Immature natural killer cell (primary cell): ENCODE measurements at places on chromosomes 4 and X.

GRCh38 chrX:153649178-153649914 lies 2.3 kb downstream of the DUSP9 start:
- peak; percentile 17 for DNase-seq

DNA sequence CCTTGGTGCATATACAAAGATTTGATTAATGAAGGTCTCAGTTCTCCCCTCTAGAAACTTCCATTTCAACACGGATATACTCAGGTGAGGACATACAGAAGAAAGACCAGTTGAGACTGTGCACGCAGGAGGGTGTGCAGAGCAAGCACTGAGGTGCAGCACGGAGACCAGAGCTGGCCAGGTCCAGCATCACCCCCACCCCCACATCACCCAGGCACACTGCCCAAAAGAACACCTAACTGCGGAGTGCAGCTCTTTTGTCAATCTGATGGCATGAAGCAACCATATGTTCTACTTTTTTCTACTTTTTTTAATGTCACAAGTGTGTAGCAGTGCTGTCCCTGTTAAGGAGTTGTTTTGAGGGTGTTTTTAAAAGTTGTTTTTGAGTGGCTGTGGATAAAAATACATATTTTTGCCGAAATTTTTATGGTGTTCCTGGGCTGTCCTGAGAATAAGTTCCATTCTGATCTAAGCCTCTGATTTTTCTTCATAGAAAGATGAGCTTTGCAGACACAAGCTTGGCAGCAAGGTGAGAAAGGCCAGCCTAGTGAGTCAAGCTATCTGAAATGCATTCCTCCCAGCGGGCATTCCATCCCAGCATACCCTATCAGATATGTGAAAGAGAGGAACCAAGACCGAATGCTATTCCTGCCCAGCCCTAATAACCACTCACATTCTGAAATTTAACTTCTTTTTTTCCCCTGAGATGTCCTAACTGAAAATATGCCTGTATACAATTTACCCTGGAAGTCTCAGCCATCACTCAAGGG lies 173.7 kb downstream of the PTTG2 start:
- DNase-seq: no peak

DNA sequence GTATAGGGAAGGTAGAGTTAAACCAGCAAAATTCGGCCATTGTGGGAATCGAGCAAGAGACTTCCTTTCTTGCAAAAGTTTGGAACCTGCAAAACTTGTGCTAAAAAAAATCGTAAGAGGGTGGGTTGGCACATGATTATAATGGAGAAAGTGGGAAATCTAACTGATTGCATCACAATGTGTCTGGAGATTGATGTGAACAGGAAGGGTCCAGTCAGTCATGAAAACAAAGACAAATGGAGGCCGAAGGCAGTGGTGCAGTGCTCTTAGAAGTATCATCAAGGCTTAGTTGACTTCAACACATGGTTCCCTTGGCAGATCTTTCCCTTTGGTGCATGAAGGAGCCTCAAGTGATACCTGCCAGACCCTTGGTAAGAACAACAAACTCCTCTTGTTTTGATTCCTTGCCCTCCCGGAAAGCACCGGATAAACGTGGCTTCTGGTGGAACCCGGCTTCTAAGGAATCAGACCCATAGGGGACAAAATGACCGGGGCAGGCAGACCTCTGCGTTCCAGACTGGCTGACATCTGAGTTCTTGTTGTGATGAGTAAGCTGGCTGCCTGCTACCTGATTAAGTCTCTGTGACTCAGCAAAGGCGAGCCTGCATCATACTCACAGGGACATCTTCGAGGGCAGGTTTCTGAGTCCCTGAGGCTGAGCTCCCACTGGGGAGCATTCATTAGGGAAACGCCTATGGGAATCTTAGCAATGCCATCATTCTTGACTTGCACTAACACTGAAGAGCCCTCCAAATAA lies 87.7 kb upstream of the MAP3K15 start:
- DNase-seq: no peak

- no peak for DNase-seq
These were observed 354.1 kb downstream of the GPM6A start for GRCh38 chr4:175457956-175458355.

- no peak for DNase-seq
These were observed 57.1 kb upstream of the NKAP start for GRCh38 chrX:120000490-120001246.

GRCh38 chr4:56764775-56765174 lies 56.7 kb downstream of the SPINK2 start:
- no peak for DNase-seq

GRCh38 chrX:120790118-120790517 lies 85.5 kb downstream of the CT47B1 start:
- peak; percentile 28 for DNase-seq

- DNase-seq: no peak
These were observed 11.2 kb downstream of the ATOH1 start for GRCh38 chr4:93839704-93840103.

DNA sequence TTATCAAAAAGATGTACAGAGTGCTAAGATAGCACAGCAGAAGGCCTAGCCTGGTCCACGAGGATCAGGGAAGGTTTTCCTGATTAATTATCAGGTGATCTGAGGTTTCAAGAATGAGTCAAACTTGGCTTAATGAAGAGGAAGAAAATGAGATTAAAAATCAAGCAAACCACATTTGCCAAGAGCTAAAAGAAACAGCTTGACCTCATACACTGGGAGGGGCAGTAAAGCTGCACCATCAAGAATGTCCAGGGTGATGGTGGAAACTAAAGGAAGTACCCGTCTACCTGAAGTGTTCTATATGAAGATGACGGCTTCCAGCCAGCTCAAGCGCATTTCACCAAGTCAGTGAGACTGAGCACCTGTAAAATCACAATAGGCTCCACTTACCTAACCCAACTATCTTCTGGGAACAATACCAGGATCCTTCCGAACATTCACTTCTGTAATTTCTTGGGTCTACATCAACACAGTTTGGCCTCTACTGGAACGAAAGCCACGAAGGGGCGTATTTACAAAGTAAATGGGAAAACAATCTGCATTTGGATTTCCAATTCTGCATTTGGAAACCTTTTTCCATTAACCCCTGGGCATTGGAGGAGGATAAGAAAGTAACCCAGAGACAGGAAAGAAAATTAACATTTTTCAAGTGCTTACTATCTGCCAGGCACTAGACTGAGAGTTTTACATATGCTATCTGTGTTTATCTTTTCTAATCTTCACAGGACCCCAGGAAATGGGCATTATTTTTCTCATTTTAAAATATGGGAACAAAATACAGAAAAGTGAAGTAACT lies 114.0 kb upstream of the DCLK2 start:
- DNase-seq: no peak

GRCh38 chr4:1053080-1053661 lies 41.7 kb downstream of the FGFRL1 start:
- no peak for DNase-seq

- DNase-seq: no peak
These were observed 6.4 kb downstream of the EDA2R start for GRCh38 chrX:66632473-66632872.

GRCh38 chr4:181143250-181143854 lies 1099.8 kb upstream of the TENM3 start:
- DNase-seq: peak; percentile 40

DNA sequence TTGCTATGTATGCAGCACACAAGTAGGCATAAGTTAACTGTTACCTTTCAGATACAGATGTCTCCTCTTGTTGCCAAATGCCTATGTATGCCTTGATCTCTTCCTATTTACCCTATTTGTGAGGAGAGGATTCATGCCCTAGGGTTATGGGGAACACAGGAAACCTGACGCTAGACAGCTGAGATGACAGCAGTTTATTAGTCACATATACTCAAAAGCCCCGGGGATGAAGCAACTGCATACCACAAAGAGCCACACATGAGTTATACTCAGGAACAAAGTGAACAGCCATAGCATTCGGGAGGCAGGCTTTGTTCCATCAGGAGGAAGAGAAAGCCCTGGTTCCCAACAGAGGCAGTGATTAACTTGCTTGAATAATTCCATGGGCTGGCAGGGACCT lies 1011.7 kb upstream of the PCDH7 start:
- no peak for DNase-seq

GRCh38 chrX:123085311-123085940 lies 98.7 kb upstream of the GRIA3 start:
- no peak for DNase-seq

DNA sequence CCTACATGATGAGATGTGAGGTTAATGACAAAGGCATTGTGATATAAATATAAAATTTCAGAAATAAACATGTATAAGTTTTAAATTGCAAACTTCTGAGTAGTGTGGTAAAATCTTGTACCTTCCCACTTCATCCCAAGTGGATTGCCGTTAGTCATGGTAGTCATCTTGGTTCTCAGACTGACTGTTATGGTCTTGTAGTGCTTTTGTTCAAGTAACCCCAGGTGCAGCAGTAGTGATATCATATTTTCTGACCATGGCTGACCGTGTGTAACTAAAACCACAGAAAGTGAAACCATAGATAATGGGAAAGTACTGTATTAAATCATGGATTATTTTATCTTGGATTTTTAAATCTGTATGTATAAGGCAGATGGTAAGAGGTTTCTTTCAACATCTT lies 74.8 kb upstream of the SLIT2 start:
- DNase-seq: no peak

DNA sequence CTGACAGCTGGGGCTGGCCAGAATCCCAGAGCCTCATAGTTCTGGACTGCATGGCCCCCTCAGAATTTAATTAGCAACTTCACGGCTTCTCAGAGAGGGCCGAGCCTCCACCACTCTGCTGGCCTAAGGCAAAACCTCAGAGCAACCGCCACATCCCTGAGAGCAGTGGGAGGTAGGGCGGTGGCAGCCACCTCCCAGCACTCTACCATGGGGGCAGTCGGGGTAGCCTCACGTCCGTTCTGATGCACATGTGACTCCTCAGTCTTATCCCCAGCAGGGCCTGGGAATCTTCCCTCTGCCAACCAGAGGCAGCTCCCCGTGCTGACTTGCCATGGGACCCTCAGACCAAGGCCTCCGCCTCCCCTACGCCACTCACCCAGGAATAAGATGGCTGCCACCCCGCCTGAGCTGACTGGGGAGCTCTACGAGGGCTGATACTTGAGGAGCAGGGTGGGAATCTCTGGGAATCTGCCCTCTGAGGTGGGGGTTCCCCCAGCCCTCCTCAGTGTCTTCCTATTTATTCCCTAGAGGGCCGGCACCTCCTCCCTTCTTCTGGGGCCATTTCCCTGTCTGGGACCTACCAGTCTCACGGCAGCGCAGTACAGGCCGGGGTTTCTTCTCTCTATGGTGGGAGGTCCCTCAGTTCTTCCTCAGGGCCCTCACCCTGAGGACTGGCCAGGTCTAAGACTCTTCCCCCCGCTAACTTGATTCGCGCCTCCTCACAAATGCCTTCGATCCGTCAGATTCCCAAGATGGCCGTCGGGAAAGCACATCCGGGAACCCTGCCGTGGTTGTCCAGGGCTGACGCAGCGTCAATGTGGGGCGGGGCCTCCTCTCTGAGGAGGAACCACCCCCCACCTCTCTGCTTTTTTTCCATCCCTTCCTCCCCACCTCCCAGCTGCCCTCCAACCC lies at the start of gene MAGEC2:
MAGEC2 (minus strand) TSS at position 769 of the 912 bp plus-strand sequence. CDS start 1,303 bp downstream, outside the sequence.
- DNase-seq: no peak

GRCh38 chr4:184937745-184938144 lies 80.5 kb upstream of the HELT start:
- no peak for DNase-seq

DNA sequence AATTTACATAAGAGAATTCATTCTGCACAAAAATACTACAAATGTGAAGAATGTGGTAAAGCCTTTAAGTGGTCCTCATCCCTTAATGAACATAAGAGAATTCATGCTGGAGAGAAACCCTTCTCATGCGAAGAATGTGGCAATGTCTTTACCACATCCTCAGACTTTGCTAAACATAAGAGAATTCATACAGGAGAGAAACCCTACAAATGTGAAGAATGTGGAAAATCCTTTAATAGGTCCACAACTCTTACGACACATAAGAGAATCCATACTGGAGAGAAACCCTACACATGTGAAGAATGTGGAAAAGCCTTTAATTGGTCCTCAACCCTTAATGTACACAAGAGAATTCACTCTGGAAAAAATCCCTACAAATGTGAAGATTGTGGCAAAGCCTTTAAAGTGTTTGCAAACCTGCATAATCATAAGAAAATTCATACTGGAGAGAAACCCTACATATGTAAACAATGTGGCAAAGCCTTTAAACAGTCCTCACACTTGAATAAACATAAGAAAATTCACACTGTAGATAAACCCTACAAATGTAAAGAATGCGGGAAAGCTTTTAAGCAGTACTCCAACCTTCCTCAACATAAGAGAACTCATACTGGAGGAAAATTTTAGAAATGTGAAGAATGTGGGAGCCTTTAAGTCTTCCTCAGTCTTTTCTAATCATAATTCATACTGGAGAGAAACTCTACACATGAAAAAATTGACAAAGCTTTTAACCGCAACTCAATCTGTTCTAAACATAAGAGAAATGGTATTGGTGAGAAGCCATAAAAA lies 37.4 kb downstream of the ZNF718 start:
- DNase-seq: no peak

- DNase-seq: no peak
These were observed 30.4 kb downstream of the RPS3A start for GRCh38 chr4:151129796-151130195.

DNA sequence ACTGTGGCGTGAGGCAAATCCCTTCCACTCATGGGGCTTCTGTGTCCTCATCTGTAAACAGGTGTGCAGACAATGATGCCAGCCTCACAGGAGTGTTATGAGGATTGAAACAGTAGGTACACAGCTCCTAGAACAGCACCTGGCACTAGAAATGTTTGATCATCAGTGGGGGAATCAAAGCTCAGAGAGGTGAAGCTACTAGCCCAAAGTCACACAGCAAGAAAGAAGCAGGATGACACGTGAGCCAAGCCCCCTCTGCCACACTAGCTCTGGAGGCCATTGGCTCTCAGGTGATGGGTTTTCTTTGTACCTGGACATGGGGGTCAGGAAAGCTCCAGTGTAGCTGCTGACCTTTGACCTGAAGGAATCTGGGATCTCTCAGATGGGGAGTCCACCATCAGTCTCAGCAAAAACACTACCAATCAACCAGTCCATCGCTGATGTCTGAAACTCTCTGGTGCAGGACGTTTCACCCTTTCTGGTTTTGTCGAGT lies 13.4 kb upstream of the SLC2A9 start:
- no peak for DNase-seq

GRCh38 chr4:145098675-145099037 lies 545 bp downstream of the ABCE1 start:
- no peak for DNase-seq

DNA sequence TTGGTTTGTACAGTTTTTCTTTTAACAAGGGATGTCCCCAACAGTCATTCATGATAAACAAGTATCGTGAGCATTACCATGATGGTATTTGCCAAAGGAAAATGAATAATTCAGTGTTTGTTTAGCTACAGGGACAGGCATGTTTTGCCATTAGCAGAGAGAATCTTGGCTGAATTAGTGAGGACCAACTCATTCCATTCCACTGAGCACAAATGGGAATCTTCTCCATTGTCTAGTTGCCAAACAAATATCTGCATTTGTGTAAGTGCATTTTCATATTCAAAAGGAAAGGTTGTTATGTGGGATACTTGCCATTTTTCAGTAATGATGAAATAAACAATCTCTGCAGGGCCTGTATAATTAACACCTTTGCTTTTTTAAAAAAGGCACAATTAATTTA lies 1762.6 kb downstream of the RPA4 start:
- no peak for DNase-seq

- no peak for DNase-seq
These were observed 7.0 kb upstream of the ADGRA3 start for GRCh38 chr4:22522706-22523501.
